COLO829 (cell line): ENCODE measurements at places on chromosomes 5 and 9.

DNA sequence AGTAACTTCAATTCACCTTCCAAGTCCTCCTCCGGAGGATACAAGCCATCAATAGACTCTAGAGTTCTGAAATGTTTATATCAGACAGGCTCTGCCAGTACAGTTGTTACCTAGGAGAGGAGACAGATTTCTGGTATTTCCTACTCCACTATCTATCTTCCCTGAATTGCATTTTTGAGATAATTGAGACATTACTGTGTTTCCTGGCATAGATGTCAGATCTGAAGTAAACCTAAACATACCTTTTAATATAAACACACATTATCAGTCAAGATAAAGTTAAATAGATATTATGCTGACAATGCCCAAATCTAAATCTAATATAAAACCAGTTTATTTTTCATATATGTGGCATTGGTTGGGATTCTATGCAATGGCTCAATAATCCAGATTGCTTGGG, 8.2 kb upstream of the TYRP1 start:
- DNase-seq = no peak

- DNase-seq = no peak
Measured at GRCh38 chr5:109759306-109759705, 69.6 kb downstream of the MAN2A1 start.

DNA sequence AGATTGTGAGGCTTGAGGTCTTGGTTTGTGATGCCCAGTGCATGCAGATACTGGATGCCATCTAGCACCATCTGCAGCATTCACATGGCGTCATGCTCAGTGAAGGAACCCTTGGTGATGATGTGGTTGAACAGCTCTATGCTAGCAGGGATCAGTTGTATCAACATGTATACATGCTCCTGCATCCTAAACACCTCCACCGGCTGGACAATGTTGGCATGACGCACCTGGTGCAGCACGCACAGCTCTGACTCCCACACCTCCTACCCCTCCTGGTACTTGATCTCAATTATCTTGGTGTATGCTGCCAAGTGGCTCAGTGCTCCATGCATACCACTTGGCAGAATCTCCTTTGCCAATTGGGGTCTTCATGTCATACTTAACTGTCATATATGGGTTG, 49.1 kb downstream of the MTREX start:
- no peak for DNase-seq

DNA sequence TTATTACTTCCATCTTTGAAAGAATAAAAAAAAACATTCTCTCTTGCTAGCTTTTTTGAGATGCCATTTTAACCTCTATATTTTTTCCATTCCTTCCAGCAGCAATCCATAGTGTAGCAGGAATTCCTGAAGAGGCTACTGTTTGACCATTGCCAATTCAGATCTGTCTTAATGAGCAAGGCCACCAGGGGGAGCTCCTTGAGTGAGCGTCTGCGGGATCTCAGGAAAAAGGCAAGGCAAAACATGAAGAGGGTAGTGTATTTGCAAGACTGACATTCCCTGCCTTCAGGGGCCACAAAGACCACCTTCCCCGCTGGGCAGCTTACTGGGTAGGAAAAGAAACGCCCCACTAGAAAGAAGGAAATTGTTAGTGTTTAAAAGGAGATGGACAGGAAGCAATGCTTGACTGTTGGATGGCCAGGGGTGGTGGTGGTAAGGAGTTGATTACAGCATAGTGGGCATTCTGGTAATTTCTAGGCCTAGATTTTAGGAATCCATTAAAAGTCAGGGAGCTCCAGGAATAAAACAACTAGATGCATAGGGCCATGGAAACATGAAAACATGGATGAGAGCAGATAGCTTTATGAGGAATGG, 206.6 kb upstream of the HAPLN1 start:
- peak; percentile 45 for DNase-seq

- no peak for DNase-seq
Measured at GRCh38 chr9:14993901-14994554, 83.8 kb upstream of the FREM1 start.
